CD4-positive, alpha-beta memory T cell (primary cell): ENCODE measurements at places on chromosomes 5 and 9.

DNA sequence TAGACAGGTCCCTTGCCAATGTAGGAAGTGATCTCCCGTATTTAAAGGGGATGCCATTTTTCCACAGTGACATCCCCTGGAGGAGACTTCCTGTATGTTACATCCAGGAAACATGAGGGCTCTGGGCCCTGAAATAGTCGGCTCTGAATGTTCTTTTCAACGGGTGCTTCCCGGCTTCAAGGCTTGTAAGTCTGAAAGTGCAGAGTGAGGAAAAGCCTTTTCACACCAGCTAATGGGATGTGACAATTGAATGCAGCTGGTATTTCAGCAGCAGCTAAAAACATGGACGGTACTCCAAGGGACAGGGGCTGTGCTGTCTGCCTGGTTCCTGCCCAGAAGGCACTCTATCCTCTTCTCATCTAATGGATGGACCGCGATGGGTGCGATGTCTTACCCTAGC, 1.4 kb downstream of the IL9 start:
- no peak for DNase-seq

DNA sequence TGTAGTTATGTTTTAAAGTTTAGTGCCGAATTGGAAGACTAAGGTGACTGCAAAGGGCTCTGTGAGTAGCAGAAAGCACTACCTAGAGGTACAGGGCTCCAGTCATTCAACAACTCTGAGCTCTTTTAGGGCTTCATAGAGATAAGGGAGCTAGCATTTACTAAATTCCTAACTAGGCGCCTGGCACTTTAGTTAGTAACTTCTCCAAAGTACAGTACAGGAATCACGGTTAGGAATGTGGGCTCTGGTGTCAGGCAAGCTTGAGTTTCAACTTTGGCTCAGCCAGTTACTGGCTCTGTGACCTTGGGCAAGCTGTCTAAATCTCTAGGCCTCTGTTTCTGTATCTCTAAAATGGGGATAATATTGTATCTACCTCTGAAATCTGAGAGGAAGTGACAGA, 115.3 kb downstream of the SLIT3 start:
- no peak for DNase-seq

DNA sequence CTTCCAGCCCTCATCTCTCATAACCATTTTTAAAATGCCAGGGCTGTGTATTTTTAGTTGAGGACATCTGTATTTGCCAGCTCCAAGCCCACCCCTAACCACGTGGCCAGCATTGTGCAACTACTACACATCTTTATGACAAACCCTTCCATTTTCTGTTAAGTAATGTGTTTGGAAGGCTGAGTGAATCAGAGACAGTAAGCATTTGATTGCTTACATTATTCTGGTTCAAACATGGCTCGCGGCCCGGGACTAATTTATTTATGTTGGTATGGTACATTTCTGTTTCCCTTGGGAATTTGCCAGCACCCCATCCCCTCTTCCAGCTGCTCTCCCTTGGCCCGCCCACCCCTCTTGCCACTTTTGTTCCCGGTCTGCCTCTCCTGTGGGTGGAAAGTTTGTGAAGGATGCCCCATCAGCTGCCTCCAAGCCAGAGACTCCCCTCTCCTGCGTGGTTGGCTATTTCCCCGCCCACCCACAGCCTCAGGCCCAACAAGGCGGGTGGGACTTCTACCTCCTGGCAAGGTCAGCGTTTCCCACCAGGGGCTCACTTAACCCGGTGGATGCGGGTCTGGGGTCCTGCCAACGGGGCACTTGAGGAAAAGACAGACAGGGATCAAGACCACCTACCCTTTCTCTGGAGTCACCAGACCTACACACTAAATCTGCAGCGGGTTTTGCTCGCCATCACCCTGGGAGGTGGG, 162.2 kb downstream of the HSD17B3 start:
- DNase-seq: no peak

DNA sequence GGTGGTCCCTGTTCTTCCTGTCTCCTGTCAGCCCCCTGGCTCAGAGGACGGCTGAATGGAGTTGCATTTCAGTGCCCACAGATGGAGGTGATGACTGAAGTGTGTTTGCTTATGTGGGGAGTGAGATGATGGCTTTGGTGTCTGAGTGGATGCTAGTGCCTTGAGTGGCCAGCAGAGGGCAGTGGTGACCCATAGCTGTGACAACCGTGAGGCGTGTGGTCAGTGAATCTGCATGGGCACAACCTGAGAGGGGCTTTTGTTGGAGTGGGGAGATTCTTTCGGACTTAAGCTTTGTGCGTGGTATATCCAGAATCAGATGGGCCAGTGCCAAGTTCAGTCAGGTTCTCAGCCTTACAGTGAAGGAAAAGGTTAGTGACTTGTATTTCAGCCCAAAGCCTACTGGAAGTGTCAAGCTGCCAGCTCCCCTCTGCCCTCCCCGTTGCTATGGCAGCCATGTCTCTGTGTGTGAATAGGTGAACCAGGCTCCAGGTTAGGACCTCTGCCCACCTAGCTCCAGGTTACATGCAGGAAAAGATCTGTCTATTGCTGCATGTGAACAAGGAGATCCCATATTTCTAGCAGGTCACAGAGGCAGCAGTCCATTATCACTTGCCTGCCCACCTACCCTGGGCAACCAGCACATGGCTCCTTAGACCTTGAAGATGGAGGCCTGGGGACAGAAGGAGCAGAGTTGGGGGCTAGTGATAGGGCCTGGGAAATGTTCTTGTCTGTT, 14.7 kb upstream of the CXXC5 start:
- peak; percentile 52 for DNase-seq

- no peak for DNase-seq
Measured at GRCh38 chr5:6287176-6287575, 91.2 kb downstream of the MED10 start.

GRCh38 chr5:36135988-36136387, 15.7 kb downstream of the LMBRD2 start:
- DNase-seq: no peak

- DNase-seq: no peak
Measured at GRCh38 chr5:89281211-89281610, 398.2 kb upstream of the MEF2C start.

DNA sequence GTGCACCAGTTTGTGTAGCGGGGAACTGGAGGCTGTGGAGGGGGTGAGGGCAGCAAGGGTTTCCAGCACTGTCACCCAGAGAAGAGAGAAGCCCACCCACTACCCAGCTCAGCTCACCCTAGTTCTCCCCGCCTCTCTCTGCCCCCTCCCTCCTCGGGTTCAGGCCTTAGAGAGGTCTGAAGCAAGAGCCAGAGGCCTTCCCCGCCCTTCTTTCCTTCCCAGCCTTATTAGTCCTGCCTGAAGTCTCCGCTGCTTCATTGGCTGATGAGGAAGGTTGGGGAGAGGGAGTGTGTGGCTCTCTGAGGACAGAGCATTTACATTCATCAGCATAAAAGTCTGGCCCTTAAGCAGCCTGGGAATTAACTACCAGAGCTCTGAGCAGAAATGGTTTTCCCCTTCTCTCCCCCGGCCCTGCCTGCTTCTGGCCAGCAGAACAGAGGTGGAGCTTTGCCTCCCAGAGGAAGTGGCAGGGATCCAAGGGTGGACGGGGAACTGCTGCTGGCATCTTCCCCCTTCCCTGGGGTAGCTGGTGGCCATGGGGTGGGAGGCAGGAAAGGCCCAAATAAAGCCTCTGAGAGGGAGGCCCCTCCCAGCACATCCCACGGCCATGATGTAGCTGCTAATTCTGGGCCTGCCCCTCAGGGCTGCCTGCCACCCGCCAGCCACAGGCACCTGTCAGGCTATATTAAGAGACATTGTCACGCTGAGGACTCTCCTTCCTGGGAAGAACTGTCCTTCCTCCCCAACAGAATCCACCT, 4.1 kb downstream of the DNAJB5 start:
- DNase-seq: no peak

GRCh38 chr5:142527234-142527633, 158.7 kb downstream of the FGF1 start:
- DNase-seq: no peak

DNA sequence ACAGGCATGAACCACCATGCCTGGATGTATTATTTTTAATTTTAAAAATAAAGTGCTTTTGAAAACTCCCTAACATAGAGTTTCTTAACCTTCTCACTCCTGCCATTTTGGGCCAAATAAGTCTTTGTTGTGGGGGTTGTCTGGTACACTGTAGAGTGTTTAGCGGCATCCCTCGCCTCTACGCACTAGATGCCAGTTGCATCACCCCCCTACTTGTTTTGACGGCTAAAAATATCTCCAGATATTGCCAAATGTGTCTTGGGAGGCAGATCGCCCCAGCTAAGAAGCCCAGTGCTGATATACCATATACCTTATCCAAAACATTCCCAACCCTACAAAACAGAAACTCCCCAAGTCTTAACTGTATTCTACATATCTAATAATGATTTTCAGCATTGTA, 54.6 kb downstream of the SCAI start:
- DNase-seq: no peak

DNA sequence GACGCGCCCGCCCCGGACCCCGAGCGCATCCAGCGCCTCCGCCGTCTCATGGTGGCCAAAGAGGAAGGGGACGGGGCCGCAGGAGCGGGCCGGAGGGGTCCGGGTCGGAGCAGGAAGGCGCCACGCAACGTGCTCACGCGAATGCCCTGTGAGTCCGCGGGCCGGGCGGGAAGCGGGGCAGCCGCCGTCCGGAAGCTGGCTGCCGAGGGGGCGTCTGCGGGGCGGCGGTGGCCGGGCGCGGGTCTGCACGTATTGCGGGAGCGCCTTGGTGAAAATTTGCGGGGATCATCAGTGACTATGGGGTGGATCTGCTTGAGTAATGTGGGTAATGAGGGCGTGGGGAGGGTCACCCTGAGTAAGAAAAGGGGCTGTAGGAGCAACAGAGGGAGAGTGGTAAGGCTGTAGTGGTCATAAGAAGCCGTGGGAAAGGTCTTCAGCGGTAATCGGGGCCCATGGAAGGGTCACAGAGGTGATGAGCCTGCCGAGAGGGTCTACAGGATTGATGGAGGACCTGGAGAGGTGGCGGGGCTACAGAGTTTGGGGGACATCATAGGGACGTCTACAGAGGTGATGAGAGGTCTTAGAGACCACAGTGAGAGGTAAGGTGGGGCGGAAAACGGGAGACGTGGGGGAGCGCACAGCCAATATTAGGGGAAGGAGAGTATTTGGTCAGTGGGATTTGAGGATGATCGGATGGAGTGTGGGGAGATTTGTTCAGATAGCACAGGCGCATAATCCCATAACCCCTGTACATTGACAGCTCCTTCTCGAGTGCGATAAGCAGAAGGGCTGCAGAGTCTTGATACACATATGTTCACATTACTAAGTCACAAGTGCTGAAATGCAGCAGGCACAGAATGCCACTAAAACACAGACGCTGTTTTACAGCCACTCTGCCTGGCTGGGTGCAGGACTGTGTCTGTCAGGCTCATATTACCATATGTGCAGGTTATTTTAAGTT, 819 bp downstream of the LSM11 start:
- peak; percentile 8 for DNase-seq

GRCh38 chr5:176677209-176677939, 30.1 kb downstream of the TSPAN17 start:
- no peak for DNase-seq

DNA sequence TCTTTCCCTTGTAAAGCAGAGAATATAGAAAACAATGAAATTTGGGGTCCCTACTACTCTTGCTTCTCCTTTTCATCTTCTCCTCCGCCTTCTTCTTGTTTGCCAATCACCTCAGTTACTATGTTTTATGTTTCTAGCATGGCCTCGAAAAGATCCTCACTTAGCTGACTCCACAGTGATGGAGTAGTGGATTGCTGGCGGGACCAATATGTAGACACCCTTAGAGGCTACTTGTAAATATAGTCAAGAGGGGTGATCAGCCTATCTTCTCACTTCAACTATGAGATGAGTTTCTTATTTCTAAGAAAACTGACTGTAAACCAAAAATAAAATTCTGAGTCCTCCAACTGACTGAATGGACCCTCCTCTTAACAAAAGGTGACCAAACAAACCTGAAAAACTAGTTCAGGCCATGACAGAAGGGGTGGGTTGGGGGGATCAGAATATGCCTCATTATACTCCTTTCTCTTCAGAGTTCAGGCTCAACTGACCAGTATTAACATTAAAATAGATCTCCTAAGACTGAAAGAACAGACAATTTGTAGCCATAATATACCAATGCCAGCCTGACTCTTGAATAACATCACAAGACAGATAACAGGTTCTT, 829.0 kb downstream of the TLE4 start:
- no peak for DNase-seq

- no peak for DNase-seq
Measured at GRCh38 chr9:131032384-131032783, 23.4 kb downstream of the LAMC3 start.

GRCh38 chr9:21434202-21435014, 5.8 kb upstream of the IFNA1 start:
- DNase-seq: peak; percentile 47

- DNase-seq: no peak
Measured at GRCh38 chr5:54296386-54296785, 14.0 kb downstream of the ARL15 start.

DNA sequence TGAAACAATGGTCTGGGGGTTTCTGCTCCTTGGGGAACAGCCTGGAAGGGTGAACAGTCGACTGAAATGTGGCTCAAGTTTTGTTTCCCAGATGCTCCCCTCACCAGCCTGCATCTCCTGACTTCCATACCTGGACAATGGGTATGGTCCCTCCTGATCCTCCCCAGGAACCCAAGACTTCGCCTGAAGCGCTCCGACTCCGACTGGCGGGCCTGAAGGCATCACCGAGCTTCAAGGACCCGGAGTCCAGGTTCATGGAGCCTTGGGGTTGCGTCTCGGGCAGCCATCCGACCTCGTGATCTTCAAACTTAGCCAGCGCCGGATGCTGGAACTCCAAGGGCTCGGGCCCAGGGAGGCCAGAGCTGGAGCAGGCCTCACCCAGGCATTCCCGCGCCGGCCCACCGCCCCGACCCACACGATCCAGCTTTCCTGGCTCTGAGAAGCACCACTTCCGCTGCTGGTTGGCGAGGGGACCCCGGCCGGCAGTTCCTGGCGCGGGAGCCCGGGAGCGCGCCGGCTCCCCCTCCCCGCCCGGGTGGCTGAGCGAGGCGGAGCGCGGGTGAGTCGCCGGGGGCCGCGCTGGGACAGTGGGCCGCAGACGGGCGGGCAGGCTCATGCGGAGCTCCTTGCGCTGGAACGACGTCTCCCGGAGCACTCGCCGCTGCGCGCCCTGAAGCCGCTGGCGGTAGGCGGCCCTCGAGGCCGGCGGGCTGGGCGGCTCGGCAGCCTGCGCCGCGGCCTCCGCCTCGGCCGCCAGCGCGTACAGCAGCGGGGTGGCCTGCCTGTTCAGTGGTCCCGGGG, 5.2 kb downstream of the SHROOM1 start:
- DNase-seq: no peak

DNA sequence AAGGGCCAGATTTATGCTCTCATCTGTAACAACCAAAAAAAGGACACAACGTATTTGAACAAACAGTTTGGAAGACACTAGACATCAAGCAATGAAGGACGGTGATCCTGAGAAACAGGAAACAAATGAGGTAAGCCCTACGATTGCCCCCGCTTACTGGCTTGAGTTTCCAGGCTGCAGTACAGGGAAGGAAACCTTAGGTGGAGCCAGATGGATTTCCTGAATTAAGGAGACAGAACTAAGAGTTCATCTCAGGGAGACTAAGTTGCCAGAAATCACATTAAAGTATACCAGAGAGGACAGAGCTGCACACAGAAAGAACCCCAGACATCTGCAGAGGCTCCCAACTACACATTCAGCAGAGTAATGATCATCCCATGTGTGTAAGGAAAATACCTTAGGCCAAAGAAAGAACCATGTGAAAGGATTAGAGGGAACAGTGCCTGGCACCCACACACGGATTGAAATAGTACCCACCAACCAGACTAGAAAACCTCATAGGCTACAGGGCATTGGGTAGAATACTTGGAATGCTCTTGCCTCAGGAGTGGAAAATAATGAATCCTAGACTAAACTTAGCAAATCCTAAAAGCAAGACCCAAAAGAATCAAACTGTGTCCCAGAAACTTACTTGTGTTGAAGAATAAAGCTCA, 99.3 kb upstream of the NIPBL start:
- no peak for DNase-seq
